Renal pelvis (tissue), 12 donors: ENCODE measurements at places on chromosomes 3 and 15.

- DNase-seq, result no peak
Measured at GRCh38 chr15:89743594-89743993, 7.5 kb downstream of the MESP1 start.

- no peak for DNase-seq
Measured at GRCh38 chr3:134486577-134487041, 752 bp downstream of the CEP63 start.

DNA sequence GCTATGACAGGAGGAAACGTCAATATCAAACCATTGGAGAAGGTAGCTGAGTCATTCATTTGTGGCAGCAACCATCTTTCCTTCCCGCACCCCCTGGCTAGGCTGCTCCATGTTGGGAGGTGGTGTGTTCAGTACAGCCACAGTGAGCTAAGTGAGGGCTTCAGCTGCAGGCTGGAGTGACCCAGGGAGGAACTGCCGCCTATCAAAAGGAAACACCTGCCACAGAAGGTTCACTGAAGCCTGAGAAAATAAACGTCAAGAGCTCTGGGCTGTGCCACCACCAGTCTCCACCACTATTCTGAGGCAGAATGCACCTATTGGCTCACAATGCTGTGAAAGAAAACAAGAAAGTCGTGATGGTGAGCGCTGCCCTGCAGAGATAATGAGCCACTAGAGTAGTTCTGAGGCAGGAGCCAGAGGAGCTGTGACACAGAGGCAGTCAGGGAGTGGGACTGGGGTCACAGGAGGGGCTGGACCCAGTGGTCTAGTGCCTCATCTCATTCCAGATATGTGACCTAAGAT lies 34.8 kb upstream of the CD47 start:
- no peak for DNase-seq

DNA sequence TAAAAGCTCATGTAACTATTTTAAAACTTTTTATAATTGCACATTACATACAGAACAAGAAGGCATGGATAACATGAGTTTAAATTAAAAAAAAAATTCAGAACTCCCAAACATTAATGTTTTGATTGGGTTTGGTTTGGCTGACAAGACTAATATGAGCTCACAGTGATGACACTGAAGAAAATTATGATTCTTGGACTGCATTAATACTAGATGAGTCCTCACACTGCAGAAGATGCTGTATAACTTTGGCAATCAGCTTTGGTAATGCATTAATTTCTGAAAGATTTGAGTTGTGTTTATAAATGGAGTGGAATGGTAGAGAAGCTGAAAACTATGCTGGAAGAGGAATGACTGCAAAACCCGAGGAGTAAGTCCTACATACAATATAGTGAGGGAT lies 358.9 kb downstream of the PLCL2 start:
- DNase-seq, result no peak

GRCh38 chr15:39874890-39875549 lies 45.0 kb downstream of the GPR176 start:
- no peak for DNase-seq

DNA sequence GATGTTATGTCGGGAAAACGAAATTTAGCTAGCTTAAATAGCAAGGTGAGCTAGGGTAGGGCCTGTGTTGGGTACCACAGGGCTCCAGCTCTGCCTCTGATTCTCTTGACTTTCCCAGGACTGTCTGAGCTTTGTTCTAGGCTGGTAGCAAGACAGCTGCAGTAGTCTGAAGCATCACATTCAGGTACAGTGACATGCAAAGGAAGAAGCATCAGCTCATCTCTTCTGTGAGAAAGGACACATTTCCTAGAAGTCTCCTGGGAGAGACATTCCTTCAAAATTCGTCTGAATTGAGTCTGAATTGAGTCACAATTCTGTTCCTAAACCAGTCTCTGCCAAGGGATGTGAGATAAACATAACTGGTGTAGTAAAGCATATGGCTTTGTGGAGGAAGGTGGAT lies 8.5 kb upstream of the UBXN7 start:
- DNase-seq, result no peak

GRCh38 chr3:121508389-121508788 lies 37.4 kb downstream of the POLQ start:
- DNase-seq, result no peak

- no peak for DNase-seq
Measured at GRCh38 chr3:151067158-151067557, 18.3 kb upstream of the MED12L start.

DNA sequence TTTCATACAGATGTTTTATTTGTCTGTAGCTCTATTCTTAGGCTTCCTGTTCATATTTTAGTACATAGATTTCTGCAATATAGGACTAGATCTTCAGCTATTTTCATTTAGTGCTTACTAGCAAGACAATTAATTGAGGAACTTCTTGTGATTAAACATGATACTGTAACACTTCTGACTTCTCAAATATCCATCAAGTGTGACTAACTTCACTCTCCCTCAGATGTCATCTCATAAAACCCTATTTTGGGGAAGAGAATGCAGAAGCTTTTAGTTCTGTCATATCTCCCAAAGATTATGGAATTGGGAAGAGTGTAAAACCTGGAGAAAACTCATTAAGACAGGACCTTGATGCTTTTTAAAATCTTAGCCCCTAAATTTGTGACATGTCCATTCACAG lies 28.6 kb upstream of the GOLIM4 start:
- no peak for DNase-seq
